Activated CD4-positive, alpha-beta T cell treated with anti-CD3 and anti-CD28 coated beads, Interleukin-2, amount 10 ng/mL, durations not matched to agents 24 days and 14 days (primary cell): ENCODE measurements at places on chromosomes 7 and 10.

- DNase-seq: no peak
- H3K27ac ChIP-seq: no peak overlapping the region
- no peaks in the 10 kb centered on the region for H3K36me3 ChIP-seq
Measured at GRCh38 chr10:69679736-69680135, 49.7 kb downstream of the FAM241B start.

DNA sequence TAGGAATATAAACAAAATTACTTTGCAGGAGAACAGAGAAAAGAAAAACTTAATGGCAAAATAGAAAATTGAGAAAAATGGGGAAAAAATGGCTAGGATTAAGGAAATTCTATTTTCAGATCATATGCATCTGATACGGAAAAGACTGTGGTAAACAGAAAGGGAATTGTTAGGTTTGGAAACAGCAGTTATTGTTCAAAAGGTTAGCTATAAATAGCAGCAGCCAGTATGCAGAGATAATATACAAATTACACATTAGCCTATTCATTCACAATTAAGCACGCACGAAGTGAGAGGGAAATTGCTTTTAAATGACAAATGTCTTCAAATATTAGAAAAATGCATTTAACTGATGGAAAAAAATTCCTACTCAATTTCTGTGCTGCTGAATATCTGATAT is 224.1 kb upstream of the FAM3C start:
- H3K36me3 ChIP-seq: no peaks in the 10 kb centered on the region
- no peaks in the 10 kb centered on the region for H3K4me1 ChIP-seq
- H3K27me3 ChIP-seq: no peaks in the 10 kb centered on the region
- no peak overlapping the region for H3K4me3 ChIP-seq
- H3K27ac ChIP-seq: no peak overlapping the region
- DNase-seq: no peak

GRCh38 chr10:58291538-58292174 is 22.7 kb downstream of the CISD1 start:
- H3K27me3 ChIP-seq: no peaks in the 10 kb centered on the region
- H3K4me1 ChIP-seq: peaks cover 2% of the 10 kb centered on the region
- H3K4me3 ChIP-seq: no peak overlapping the region
- peaks cover 2% of the 10 kb centered on the region for H3K36me3 ChIP-seq
- H3K27ac ChIP-seq: no peak overlapping the region
- DNase-seq: peak; percentile 79

DNA sequence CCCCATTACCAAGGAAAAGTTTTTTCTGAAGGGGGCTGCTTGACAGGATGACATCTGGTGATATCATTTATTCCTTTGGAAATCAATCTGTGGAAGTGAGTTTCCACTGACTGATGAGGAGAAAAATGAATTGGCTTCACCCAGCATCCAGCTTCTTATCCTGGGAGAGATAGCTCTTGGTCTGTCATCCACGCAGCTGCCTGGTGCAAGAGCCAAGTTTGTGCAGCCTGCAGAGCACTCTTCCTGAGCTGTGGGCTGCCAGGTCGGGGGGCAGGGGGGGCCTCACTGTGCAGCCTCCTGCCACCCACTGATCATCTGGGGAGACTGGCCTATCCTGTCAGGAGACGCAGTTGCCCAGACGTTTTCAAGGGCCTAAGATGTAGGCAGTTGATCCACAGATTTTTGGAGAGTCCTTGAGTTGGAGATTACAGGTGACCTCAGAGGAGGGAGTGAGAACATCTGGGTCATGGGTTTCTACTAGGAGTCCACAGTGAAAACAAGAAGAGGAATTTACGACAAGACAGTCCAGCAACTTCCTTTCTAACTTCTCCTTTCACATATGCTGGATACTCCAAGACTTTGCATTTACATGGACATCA is 75.4 kb downstream of the EGFR start:
- no peaks in the 10 kb centered on the region for H3K36me3 ChIP-seq
- no peak overlapping the region for H3K4me3 ChIP-seq
- H3K27ac ChIP-seq: no peak overlapping the region
- H3K27me3 ChIP-seq: peaks cover 35% of the 10 kb centered on the region
- DNase-seq: no peak
- no peaks in the 10 kb centered on the region for H3K4me1 ChIP-seq

- H3K27ac ChIP-seq: no peak overlapping the region
- no peaks in the 10 kb centered on the region for H3K27me3 ChIP-seq
- H3K4me3 ChIP-seq: no peak overlapping the region
- H3K4me1 ChIP-seq: no peaks in the 10 kb centered on the region
- no peaks in the 10 kb centered on the region for H3K36me3 ChIP-seq
- DNase-seq: no peak
Measured at GRCh38 chr7:14446829-14447228, 455.7 kb downstream of the DGKB start.

DNA sequence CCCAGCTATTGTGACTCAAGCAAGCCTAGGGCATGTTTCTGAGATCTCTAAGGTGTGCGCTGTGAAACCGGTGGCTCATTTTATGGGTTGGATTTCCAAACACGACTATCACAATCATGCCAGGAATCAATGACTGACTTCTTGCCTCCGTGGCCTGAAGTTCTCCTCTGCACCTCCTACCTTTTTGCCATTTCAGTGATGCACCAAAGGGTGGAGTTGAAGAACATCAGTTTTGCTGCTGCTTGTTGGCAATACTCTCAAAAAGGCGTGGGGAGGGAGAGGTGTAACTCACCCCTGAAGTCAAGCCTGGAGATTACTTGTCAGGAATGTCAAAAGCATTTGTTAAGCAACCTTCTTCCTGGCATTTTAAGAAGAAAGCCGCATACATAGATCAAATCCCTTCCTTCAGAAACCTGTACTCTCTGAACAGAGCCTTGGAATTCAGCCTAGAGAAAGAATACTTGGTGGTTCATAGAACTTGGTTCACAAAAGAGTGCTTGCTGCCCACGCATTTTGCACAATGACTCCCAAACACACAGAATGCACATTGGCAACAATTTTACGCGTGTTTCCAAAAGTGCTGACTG is 41.0 kb downstream of the KIAA1217 start:
- DNase-seq: no peak
- no peaks in the 10 kb centered on the region for H3K36me3 ChIP-seq
- H3K27me3 ChIP-seq: no peaks in the 10 kb centered on the region
- H3K4me1 ChIP-seq: no peaks in the 10 kb centered on the region

- no peaks in the 10 kb centered on the region for H3K36me3 ChIP-seq
- H3K4me1 ChIP-seq: no peaks in the 10 kb centered on the region
- DNase-seq: no peak
- no peak overlapping the region for H3K27ac ChIP-seq
- H3K27me3 ChIP-seq: peaks cover 8% of the 10 kb centered on the region
Measured at GRCh38 chr10:124579011-124579399, 117.4 kb downstream of the LHPP start.
